ENCODE measurements at places on chromosomes 7 and 10.

DNA sequence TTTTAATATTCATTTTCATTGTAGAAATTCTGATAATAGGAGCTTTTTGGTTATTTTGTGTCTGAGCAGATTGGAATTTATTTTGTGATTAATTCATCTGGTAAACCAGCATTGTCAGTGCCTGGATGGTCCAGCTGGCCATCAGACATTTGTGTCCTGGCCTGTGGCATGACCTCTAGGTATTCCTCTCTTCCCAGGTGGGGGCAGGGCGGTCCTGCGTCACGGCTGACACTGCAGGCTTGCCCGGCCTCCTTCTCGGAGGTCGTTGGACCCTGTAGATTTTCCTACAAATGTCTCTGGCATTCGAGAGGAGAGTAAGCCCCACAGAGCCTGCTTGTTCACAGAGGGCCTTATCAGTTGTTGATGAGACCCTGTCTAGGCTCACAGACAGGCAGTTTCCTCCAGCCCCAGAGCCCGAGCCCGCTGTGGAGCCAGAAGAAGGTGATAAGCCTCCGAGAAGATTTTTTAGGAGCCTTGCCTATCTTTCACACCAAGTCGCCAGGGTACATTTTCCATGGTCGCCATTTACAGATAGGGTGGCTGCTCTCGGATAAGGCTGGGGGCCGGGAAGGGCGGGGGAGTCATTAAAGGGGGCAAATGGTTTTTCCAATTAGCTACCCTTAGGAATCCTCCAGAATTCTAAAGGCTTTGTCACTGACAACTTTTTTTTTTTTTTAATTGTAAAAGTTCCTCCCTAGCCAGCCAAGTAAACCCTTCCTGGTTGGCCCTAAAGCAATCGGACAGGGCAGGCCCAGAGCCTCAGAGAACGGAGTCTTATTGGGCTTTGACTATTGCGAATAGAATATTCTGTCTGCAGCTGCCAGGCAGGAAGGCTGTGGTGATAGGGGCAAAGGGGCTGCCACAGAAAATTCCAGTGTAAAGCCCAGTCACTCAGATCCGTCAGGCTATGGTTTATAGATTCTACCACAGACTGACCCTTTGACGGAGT is 78.1 kb upstream of the TBX20 start:
- no peak for DNase-seq

- DNase-seq = no peak
Observed at GRCh38 chr7:40147371-40148246, 12.8 kb downstream of the SUGCT start.

DNA sequence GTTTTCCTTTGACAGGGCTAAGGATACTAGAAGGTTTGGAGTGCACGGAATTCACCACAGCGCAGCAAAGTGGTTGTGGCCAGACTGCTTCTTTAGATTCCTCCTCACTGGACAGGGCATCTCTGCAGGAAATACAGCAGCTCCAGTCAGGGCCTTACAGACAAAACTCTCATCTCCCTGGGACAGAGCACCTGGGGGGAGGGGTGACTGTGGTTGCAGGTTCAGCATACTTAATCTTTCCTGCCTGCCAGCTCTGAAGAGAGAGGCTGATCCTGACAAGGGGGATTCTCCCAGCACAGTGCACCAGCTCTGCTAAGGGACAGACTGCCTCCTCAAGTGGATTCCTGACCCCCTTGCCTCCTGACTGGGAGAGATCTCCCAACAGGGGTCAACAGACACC is 1257.9 kb downstream of the NXPH1 start:
- no peak for DNase-seq

DNA sequence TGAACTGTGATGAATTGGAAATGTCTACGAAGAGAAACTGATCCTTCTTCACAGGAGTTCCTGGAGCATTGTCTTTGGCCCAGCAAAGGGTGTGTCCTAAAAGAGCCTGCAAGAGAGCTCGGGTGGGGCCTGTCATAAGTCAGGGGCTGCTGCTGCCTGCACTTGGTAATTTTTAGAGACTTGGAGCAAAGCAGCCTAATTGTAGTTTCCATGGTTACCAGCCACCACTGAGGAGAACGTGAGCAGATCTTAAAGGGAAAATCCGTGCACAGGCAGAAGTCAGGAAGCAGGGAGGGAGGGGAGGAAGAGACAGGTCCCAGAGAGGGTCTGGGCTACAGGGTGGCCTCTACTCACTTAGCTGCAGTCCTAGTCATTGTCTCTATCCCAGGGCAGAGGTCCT is 463.6 kb downstream of the PLXNA4 start:
- no peak for DNase-seq

DNA sequence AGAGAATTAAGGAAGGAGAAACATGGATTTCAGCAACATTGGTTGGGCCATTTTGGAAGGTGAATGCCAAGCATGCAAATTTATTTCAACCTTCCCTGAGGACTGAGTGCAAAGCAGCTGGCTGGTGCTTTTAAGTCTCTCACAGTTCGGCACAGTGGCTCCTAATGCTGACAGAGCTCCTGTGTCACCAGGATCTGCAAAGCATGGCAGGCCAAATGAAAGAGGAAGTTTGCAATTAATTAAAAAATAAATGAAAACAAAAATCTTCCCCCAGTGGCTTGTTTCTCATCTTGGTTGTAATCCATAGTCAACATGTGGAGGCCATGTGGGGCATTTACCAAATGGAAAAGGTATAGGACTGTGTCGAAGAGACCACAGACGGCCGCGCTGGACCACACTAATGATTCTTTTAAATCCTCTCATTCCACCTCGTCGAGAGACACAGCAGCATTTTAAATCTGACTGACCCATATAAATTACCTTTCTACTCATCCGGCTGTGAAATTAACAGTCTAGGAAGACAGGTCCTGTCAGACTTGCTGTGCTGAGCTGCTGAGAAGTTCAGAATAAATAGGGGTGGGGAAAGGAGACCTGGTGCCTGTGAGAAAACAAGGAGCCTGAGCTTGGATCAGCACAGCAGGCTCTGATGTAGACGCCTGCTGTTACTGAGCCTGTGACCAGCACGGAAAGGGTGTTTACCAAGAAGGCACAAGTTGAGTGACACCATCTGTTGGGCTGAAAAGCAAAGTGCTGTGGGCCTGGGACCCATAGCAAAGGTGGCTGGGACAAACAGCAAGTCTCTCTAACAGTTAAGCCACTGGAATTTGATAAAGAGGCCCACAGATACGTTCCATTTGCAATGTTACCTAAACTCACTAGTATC is 136.0 kb upstream of the COL1A2 start:
- DNase-seq = no peak

DNA sequence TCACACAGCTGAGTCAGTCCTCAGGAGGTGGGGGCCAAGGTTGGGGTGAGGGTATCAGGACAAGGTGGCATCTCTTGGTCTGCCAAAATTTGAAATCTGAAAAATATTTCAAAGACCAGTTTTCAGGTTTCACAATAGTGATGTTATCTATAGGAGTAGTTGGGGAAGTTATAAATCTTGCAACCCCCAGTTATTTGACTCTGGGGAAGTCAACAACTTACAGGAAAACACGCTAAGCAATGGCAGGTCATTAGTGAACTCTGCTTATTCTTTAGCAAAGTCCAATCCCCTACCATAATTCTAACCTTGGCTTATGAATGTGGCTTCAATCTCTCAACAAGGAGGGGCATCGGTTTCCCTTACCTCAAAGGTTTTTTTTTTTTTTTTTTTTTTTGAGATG is 94.9 kb downstream of the MARCHF5 start:
- DNase-seq = no peak

DNA sequence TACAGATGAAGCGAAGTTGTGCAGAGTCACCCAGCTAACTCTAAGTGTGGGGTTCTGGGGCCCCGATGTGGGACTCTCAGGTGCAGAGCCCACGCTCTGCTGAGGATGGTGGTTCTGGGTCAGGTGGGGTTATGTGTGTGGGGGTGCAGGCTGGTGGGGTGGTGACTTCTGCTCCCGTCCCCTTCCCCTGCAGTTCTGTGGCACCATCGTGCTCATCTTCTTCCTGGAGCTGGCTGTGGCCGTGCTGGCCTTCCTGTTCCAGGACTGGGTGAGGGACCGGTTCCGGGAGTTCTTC is 28.6 kb upstream of the SH2D4B start:
- DNase-seq = no peak

DNA sequence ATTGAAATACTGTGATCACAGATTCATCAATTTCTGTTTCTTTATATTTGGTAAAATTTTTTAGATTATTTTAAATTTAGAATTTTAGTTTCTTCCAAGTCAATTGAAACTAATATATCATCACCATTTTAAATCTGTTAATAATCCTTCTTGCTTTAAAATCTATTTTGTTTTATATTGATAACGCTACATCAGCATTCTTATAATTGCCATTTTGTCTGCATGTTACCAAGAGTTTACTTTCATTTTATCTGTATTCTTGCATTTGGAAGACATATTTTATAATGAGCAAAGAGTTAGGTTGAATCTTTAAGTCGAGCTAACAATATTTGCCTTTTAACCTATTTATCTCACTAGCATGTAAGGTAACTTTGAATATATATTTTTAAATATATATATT is 890.6 kb downstream of the DNAJB9 start:
- DNase-seq = no peak
